ENCODE measurements at places on chromosomes 7 and 10. TPM values are rescaled to one million over a fixed set of nuclear protein-coding genes. Genes with fewer than 3 reads are reported as not detected.

DNA sequence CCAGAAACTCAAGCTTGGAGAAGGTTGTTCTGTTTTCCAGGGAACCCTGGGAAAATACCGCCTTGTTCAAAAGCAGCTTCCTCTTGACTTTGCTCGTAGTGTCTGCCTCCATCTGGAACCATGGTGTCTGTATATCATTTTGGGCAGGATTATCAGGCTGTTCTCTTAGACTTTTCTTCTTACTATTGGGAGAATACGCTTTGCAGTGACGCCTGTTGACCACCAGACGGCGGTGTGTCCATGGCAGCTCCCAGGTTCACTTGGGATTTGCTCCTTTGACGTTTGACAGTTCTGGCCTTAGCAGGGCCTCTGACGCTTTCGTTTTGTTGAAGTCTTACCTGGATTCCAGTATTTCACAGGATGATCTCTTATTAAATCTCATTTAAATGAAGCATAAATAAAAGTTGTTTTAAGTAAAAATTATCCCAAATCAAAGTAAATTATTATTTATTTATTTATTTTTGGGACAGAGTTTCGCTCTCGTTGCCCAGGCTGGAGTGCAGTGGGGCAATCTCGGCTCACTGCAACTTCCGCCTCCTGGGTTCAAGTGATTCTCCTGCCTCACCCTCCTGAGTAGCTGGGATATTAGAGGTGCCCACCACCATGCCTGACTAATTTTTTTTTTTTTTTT lies 41.8 kb upstream of the GJD4 start:
- DNase-seq = no peak
- no peaks in the 10 kb centered on the region for H3K4me1 ChIP-seq
- H3K27ac ChIP-seq = no peak overlapping the region
- no peaks in the 10 kb centered on the region for H3K36me3 ChIP-seq
- H3K4me3 ChIP-seq = no peak overlapping the region
- no peaks in the 10 kb centered on the region for H3K27me3 ChIP-seq

GRCh38 chr10:11887381-11888227 lies 64.4 kb downstream of the PROSER2 start:
- H3K27ac ChIP-seq = peak overlapping the region; percentile 65
- H3K27me3 ChIP-seq = no peaks in the 10 kb centered on the region
- DNase-seq = no peak
- H3K36me3 ChIP-seq = no peaks in the 10 kb centered on the region
- no peak overlapping the region for H3K4me3 ChIP-seq

DNA sequence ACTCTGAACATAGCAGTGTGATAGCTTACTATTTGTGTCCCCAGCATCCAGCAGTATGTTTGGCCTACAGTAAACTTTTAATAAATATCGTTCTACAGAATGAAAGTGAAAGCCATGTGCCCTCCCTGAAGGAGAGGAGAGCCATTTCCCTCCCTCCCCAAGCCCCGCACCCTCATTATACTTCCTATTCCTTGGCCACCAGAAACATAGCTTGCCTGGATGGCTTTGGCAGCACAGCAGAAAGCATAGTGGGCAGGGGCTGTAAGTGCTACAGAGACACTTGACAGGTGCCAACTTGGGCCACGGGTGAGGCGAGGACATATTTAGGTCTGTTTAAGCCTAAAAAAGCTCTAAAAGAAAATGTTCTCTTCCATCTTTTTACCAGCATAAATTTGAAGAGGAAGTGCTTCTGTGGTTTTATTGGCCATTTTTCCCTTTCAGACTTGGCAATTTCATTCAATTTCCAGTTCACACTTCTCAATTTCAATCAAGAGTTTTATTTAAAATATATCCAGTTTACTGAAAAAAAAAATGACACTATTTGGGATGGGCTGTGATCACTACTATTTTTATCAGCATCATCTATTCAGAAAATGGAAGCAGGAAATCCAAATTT lies 12.7 kb downstream of the HHEX start:
- no peak for DNase-seq
- no peak overlapping the region for H3K27ac ChIP-seq
- no peaks in the 10 kb centered on the region for H3K4me1 ChIP-seq
- H3K4me3 ChIP-seq = no peak overlapping the region

GRCh38 chr10:60414877-60415585 lies 25.4 kb upstream of the ANK3 start:
- peaks cover 62% of the 10 kb centered on the region for H3K4me1 ChIP-seq
- no peak overlapping the region for H3K4me3 ChIP-seq
- DNase-seq = peak; percentile 99
- peak overlapping the region; percentile 61 for H3K27ac ChIP-seq
- no peaks in the 10 kb centered on the region for H3K27me3 ChIP-seq
- H3K36me3 ChIP-seq = no peaks in the 10 kb centered on the region

DNA sequence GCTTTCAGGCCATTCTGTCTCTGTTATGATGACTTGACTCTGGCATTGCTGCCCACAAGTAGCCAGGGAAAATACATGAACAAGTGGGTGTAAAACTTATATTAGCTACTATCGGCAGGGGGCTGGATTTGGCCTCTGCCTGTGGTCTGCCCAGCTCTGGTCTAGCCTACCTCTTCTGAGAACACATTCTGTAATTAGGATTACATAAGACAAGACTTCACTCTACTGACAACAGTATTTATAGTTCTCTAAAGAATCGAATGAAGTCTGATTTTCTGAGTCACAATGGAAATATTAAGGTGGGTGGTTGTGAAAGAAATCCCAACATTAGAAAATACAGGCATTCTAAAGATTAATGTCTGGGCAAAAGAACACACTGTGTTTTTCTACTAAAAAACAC lies 55.5 kb downstream of the DLD start:
- no peak overlapping the region for H3K27ac ChIP-seq

DNA sequence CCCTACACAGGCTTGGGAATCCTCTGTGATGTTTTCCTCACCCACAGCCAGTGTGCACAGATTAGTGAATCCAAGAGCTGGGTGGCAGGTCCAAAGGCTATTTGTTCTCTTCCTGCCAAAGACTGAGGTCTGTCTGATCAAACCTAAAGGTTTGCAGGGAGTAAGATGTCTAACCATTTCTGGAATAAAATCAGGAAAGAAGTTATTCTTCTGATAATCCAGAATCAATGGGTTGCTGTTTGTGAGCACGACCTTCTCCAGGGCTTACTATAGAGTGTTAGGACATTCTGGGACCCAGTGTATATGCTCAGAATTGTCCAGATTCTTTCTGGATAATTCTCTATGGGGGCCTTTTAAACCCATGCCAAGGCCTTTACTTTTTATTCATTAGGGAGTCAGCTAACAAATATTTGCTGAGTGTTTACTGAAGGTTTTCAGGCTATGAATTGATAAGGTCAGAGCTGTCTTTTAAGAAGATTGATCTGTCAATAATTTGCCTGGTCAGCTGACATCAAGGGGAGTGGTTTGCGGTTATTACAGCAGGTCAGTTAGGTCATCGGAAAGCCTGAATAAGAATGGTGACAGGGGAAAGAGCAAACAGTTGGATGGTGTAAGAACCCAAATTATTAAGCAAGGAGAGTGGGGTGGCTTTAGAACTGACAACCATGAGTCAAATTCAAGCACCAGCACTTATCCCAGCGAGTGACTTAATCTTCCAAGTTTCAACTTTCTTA lies 7.5 kb upstream of the TECTB start:
- H3K4me1 ChIP-seq = no peaks in the 10 kb centered on the region
- H3K27ac ChIP-seq = no peak overlapping the region
- no peaks in the 10 kb centered on the region for H3K27me3 ChIP-seq
- H3K36me3 ChIP-seq = no peaks in the 10 kb centered on the region
- DNase-seq = no peak

- H3K27me3 ChIP-seq = peaks cover 59% of the 10 kb centered on the region
- no peaks in the 10 kb centered on the region for H3K4me1 ChIP-seq
- H3K4me3 ChIP-seq = no peak overlapping the region
Measured at GRCh38 chr10:11145495-11145855, 127.8 kb downstream of the CELF2 start.

DNA sequence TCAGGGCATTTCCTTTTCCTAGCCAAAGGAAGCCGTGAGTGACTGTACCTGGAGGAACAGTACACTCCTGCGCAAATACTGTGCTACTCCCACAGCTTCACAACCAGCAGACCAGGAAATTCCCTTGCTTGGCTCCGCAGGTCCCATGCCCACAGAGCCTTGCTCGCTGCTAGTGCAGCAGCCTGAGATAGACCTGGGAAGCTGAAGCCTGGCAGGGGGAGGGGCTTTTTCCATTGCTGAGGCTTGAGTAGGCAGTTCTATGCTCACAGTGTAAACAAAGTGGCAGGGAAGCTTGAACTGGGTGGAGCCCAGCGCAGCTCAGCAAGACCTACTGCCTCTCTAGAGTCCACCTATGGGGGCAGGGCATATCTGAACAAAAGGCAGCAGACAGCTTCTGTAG lies 291.2 kb downstream of the HGF start:
- no peak overlapping the region for H3K4me3 ChIP-seq
- H3K27me3 ChIP-seq = no peaks in the 10 kb centered on the region
- no peaks in the 10 kb centered on the region for H3K4me1 ChIP-seq
- no peak overlapping the region for H3K27ac ChIP-seq
- DNase-seq = no peak

- H3K27me3 ChIP-seq = no peaks in the 10 kb centered on the region
- no peaks in the 10 kb centered on the region for H3K36me3 ChIP-seq
- no peaks in the 10 kb centered on the region for H3K4me1 ChIP-seq
- H3K4me3 ChIP-seq = no peak overlapping the region
Measured at GRCh38 chr10:89213191-89213808, 6.2 kb upstream of the CH25H start.

DNA sequence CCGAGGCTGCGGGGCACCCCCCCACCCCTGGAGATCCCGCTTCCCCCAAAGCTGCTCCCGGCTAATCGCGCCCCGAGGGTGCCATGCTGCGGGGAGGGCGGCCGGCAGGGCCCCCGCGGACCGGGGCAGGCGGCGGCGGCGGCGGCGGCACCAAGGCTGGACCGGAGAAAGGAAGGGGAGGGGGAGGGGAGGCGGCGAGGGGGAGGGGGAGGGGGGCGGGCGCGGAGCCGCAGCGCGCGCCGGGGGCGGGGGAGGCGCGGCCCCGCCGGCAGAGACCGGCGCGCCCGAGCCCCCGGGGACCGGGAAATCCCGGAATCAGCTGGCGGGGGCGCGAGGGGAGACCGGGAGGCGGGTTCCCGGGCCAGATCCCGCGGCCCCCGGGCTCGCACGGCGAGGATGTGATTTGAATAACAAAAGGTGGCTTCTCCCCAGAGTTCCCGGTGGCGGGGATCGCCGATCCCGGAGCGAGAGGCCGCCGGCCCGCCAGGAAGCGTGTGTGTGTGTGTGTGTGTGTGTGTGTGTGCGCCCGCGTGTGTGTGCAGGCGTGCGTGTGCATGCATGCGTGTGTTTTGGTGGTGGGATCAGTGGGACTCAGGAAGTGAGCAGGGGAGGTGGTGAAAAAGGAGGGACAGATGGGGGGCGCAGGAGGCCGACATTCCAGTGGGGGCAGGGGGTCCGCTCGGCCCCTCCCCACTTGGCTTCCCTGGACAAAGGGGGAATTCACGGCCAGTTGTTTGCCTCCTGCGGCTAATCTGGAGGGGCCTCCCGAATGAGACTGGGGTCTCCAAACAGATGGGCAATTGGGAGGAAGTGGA lies 99.5 kb downstream of the HIP1 start:
- peak; percentile 64 for DNase-seq
- H3K27me3 ChIP-seq = no peaks in the 10 kb centered on the region
- no peak overlapping the region for H3K27ac ChIP-seq
- H3K4me3 ChIP-seq = peak overlapping the region; percentile 87
- no peaks in the 10 kb centered on the region for H3K36me3 ChIP-seq
- 0 out of 2 replicates have a peak, but pooled peaks cover 8% of the 10 kb centered on the region for H3K4me1 ChIP-seq

SLC13A1 gene
- not detected for total RNA-seq

PSPH gene
- 89.5 TPM for total RNA-seq

SYT15 gene
- total RNA-seq = 1.9 TPM

LRRD1 gene
- total RNA-seq = not detected

EBLN1 gene
- not detected for total RNA-seq

CALN1 gene
- total RNA-seq = not detected

C10orf105 gene
- not detected for total RNA-seq

All from PC-9 (cell line).